ENCODE measurements at places on chromosomes 3 and 15. TPM values are rescaled to one million over a fixed set of nuclear protein-coding genes. Genes with fewer than 3 reads are reported as not detected.

GRCh38 chr3:134104031-134104430 lies 74.3 kb upstream of the SLCO2A1 start:
- DNase-seq = no peak

- DNase-seq = no peak
Measured at GRCh38 chr3:126113733-126114442, 30.0 kb upstream of the SLC41A3 start.

GRCh38 chr3:167882057-167882667 lies 146.6 kb downstream of the SERPINI1 start:
- DNase-seq = peak; percentile 3

CCDC9B gene
- 25.1 TPM for total RNA-seq

- no peak for DNase-seq
Measured at GRCh38 chr3:94285872-94286271, 223.0 kb downstream of the NSUN3 start.

TM4SF18 gene
- total RNA-seq = 81.6 TPM

PIGZ gene
- total RNA-seq = 1.3 TPM

- DNase-seq = no peak
Measured at GRCh38 chr15:65303687-65304380, 643 bp upstream of the RNU5B-1 start.

CATSPER2 gene
- total RNA-seq = 0.33 TPM

IREB2 gene
- 23.5 TPM for total RNA-seq

DNA sequence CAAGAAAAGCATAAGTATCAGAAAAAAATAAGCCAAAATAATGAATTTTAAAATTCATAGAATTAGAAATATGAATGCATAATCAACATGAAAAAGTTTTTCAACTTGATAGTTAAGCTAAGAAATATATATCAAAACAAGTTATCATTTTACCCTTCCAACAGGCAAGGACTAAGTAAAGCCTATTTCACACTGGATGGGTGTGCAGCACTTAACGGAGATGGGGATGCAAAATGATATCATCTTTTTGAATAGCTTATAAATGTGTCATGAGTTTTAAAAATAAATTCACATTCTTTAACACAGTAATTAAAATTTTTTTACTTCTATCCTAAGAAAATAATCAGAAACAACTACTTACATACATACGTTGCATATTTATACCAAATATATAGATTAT lies 20.9 kb downstream of the PIK3R4 start:
- DNase-seq = no peak

- peak; percentile 88 for DNase-seq
Measured at GRCh38 chr3:8501371-8502131, at the start of gene LMCD1. LMCD1 (plus strand) TSS chr3:8501823; CDS start chr3:8501939, 116 bp downstream.

DNA sequence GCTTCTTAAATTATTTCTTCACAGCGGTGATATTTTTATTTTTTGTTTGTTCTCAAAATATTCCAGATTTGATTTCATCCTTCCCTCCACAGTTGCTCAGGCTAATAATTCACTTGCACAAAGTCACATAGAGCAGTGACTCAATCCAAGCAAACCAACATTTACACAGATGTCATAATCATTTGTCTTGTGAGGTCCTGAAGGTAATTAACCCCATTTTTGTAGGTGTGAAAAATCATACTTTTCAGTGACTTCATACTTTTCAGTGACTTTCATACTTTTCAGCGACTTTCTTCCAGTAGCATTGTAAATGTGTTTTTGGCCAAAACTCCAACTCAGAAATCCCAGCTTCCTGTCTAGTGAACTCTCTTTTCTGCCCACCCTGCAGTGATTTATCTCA lies 32.1 kb downstream of the CD200 start:
- no peak for DNase-seq

- no peak for DNase-seq
Measured at GRCh38 chr3:49266410-49267095, 10.5 kb downstream of the C3orf62 start.

GRCh38 chr3:134991472-134992010 lies 196.5 kb downstream of the EPHB1 start:
- DNase-seq = no peak

DNA sequence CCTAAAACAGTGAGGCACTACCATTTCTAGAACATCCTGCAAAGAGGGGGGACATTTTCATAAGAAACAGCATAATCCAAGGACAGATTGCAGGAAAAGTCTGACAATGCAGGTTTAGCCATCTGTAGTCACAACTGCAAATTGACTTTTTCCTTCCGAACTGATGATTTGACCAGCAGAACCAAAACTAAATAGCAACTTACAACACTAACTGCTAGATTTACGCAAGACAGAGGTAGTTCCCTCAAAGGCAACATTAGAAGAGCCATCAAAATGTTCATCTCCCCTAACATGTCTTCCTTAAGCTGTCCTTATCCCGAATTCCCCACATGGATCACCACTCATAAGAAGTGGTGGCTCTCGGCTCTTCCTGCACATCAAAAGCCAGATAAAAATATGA lies 129.6 kb downstream of the GADL1 start:
- no peak for DNase-seq

GRCh38 chr3:180048103-180048502 lies 11.4 kb upstream of the PEX5L start:
- DNase-seq = no peak

- DNase-seq = no peak
Measured at GRCh38 chr15:68333775-68334470, 56.4 kb downstream of the FEM1B start.

GRCh38 chr15:80744826-80745225 lies 34.3 kb upstream of the CEMIP start:
- DNase-seq = no peak

LSMEM2 gene
- total RNA-seq = not detected

DNA sequence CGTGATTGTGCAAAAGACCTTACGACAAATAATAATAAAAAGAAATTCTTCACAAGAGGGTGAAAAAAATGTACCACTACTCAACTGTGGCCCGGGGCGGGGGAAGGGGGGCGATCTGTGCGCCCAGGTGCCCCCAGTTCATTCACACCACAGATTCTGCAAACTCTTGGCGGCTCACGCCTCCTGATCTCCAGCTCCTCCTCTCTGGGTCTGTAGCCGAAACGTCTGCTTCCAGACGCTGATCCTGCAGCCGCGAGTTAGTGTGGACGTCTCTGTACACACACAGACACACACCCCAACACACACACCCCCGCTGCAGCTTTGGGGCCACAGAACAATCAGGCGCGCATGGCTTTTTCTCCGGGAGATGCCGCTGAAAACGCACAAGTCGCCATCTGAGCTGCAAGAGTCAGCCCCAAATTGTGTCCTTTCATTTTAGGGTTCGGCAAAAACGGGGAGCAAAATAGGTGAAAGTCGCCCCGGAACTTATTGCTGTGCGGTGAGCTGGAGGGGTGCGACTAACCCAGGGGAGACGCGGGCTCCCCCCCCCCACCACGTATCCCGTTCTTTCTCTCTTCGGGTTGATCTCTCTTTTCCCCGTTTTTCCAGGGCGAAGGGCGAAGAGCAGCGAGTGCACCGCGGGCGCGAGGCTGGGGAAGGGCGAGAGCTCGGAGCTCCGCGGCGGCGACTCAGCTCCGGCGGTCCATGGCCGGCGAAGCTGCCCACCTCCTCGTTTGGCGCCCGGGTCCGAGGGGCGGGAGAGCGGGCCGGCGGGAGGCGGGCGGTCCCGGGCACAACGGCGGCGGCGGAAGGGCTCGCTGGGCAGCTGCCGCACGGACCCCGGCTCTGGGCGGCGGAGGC lies 505 bp upstream of the WNT5A start:
- DNase-seq = no peak

ZNF660 gene
- 2.4 TPM for total RNA-seq

PLXNA1 gene
- total RNA-seq = 31.2 TPM

ACP3 gene
- not detected for total RNA-seq

GRCh38 chr3:169914321-169914720 lies 2.9 kb downstream of the SAMD7 start:
- no peak for DNase-seq

GRCh38 chr3:120683671-120684301 lies 1.7 kb upstream of the HGD start:
- DNase-seq = no peak

DNA sequence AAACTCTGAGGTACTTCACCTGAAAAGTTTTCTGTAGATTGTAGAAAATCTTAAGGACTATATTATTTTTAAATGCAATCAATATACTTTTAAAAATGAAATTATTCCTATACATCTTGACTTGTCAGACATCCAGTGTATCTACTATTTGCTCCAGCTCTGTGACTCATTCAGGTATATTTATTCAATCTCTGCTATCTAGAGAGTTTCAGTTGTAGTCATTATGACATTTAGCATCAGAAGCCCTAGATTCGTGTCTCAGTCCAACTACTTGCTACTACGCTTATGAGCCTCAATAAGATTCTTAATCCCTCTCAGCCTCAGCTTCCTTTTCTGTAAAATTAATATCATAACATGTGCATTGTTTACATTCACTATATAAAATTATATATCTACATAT lies 22.3 kb upstream of the EIF1B start:
- DNase-seq = no peak

HRG gene
- total RNA-seq = not detected

GRCh38 chr15:65305150-65305758 lies 777 bp downstream of the RNU5B-1 start:
- no peak for DNase-seq

CILP gene
- total RNA-seq = not detected

GRCh38 chr15:57158589-57158988 lies 217.7 kb upstream of the CGNL1 start:
- DNase-seq = peak; percentile 35

- DNase-seq = no peak
Measured at GRCh38 chr15:70702584-70702983, 60.8 kb downstream of the UACA start.

DNA sequence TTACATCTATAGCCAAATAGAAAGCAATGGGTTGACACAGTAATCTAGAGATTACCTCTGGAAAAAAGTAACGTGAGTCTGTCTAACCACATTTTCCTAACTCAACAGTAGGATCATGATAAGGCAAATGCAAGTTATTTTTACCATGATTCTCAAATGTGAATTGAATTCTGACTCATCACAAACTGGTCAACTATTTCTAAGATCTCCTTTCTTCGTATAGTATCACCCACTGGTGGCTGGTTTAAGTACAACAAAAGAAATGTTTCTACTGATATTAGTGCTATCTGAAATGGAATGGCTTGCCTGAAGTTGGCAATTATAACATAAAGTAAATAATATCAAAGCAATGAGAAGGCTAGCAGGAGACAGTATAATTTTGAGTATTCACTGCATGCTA lies 102.2 kb downstream of the ABI3BP start:
- DNase-seq = peak; percentile 15

MGLL gene
- 92.3 TPM for total RNA-seq

DNA sequence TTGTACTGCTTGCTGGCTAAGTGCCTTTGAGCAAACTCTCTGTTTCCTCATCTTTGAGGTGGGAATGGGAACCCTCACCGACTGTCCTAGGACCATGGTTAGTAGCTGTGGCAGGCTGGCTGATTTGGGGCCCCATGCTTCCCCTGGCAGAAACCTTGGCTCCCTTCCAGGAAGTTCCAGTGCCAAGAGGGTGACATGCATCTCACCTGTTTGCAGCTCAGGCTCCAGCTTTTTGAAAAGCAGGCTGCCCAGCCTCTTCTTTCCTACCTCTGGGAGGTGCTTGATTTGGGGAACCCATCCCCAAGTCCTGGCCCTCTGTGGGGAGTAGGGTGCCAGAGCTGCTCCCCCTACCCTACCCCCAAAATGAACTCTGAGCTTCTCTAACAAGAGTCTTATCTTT lies 50.8 kb downstream of the RAB11A start:
- DNase-seq = no peak

DNA sequence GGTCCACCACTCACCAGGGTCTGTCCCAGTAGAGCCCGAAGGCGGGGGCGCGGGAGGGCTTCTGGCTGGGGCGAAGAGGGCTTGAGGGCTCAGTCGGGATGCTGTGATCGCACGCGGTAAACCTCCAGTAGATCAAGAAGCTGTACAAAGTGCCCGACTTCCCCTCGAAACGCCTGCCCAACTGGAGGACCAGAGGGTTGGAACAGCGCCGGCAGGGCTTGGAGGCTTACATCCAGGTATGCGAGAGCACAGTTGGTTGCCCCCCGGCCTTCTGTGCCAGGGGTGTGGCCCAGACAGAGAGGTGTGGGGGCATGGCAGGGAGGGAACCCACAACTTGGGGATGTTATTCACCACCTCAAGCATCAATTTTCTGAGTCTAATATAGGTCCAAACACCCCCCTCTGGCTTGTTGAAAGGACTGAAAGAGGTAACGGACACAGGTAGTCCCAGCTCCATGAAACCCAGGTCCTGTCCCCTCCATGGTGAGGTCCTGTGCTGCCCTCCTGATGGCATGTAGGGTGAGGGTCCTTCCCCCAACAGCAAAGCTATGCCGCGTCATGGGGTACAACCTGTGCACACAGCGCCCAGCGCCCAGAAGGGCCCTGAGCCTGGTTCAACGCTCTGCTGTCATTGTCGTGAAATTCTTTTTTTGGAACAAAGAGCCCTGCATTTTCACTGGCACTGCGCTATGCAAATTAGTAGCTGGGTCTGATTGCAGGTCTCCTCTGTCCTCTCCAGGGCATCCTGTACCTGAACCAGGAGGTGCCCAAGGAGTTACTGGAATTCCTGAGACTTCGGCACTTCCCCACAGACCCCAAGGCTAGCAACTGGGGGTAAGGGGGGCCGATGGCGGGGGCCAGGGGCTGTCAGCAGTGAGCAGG lies 1.2 kb downstream of the SNX22 start:
- DNase-seq = no peak

GNAT1 gene
- total RNA-seq = under 0.01 TPM

GPR27 gene
- not detected for total RNA-seq

CLDN18 gene
- not detected for total RNA-seq

- DNase-seq = no peak
Measured at GRCh38 chr3:14485981-14486380, 54.2 kb downstream of the GRIP2 start.

GRCh38 chr3:16012086-16012485 lies 162.4 kb upstream of the GALNT15 start:
- no peak for DNase-seq
